ENCODE measurements at places on chromosomes 12 and 14.

DNA sequence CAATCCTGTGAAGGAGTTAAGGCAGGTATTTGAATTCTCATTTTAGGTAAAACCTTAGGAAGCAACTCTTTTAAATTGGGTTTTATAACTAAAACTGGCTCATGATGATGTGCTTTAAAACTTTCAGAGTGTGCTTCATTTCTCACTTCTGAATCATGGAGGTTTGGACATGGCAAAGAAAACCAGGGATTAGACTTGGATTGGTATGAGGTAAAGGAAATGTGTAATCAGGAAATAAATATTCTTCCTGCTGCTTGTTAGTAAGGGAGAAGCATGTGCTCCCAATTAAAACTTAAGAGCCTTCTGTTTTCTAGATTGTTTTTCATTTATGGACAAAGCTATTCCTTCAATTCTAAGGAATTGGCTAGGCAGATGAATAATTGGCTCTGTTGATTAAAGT lies 57.4 kb downstream of the FBXO33 start:
- no peak for DNase-seq

DNA sequence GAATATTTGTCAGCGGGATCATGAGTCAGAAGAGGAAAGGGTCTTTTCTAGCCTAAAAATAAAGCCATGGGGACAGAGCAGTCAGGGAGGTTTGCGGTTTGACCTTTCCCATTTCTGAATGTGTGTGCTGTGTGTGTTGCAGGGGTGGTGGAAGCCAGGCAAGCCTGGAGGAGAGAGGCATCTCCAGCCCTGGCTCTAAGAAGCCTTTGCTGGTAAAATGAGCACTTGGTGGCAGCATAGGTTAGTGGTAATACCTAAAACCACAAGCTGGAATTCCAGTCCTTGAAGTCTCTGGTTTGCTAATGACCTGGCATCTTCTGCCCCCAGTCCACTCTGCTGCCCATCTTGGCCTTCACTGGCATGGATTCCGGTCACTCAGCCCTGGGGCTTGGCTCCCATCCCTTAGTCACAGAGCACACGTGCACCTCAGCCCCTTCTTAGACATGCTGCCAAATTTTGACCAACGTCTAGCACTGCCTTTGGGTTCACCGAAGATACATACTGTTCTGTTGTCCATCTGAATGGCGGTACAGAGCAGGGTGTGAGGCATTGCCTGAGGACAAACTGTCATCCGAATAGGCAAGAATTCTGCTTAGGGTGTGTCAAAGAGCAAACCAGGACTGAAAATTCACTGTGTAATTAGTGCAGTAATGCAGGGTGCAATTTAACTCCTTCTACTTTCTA lies 52.7 kb downstream of the KCNA5 start:
- no peak for DNase-seq

GRCh38 chr12:104583301-104583700 lies 126.6 kb downstream of the CHST11 start:
- no peak for DNase-seq

- DNase-seq, result no peak
Measured at GRCh38 chr14:106551265-106551664, 1024.9 kb downstream of the TMEM121 start.

- peak; percentile 33 for DNase-seq
Measured at GRCh38 chr12:50925342-50925651, 27.0 kb upstream of the HIGD1C start.

DNA sequence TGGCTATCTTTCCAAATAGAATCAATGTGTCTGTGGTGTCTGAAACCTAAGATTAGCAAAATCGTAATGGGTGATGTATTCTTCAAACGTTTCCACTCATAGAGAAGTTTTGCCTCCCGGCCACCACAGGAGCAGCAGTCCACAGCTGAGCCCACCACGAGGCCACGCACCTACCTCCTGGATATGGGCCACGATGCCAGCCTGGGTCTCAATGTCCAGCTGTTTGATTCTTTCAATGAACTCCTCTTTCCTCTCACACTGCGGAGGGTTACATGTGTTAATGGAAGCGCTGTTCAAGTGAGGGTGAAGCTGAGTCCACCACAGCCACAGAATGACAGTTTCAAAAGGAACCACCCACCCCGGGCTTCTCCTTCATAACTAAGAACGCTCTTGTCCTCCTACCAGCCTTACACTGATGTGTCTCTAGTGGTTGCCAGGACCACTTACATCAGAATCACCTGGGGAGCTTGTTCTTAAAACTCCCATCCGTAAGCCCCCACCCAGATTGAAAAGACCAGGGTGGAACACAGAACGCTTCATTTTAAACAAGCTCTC lies 75.3 kb downstream of the CCDC88C start:
- DNase-seq, result no peak

- DNase-seq, result no peak
Measured at GRCh38 chr12:92556141-92556540, 146.6 kb upstream of the PLEKHG7 start.

GRCh38 chr14:97185186-97185585 lies 388.0 kb downstream of the VRK1 start:
- DNase-seq, result no peak

- DNase-seq, result no peak
Measured at GRCh38 chr14:77707355-77707723, 484 bp downstream of the ALKBH1 start.

GRCh38 chr12:71536279-71536938 lies 96.8 kb downstream of the LGR5 start:
- no peak for DNase-seq

- no peak for DNase-seq
Measured at GRCh38 chr14:23060536-23061260, 3.4 kb upstream of the CDH24 start.

DNA sequence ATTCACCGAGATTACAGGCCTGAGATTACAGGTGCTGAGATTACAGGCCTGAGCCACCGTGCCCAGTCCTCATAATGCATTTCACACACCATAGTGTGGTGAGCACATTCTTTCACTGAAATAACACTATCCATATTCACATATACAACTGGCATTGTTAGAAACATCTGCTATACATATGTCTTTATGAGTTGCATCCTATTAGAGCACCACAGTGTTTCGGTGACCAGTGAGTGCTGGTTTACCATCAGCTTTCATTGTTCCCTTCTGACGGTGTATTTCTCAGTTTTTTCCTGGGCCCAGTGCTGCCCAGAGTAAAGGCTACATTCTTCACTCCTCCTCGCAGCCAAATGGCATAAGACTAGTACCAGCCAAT lies 96.2 kb upstream of the FGD4 start:
- no peak for DNase-seq

- DNase-seq, result no peak
Measured at GRCh38 chr12:24977060-24977459, 28.2 kb upstream of the BCAT1 start.

DNA sequence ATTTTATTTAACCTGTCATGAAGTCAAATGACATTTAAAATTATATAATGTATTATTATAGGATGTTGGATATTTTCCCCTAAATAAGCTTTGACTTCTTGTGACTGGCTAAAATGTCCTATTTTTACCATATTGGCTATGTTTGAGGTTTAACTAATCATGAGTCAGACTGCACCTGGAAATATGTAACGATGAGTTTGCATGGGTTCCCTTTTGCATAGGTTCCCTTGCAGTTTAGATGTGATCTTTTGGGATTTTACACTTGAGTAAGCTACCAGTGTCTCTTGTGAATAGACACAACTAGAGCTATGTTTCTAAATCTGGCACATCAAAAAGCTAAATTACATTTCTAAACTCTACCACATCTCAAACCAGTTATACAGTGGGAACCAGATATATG lies 5.2 kb downstream of the PDZRN4 start:
- no peak for DNase-seq

- DNase-seq, result peak; percentile 68
Measured at GRCh38 chr12:5124401-5124800, 80.7 kb downstream of the KCNA5 start.

DNA sequence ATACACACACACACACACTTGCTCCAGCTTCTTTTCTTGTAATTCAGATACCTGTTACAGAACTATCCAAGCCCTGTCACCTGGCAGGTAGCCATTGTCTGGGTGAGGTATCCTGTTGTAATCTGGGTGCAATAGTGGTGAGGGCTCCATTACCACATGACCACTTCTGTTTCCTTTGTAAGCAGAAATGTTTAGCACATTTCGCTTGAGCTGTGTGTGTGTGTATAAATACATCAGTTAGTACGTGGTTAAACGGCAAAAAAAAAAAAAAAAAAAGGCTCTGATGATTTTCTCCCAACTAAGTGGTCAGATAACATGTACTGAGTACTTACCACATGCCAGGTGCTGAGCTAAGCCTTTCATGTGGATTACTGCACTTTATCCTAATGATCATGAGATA lies 129.3 kb upstream of the SSTR1 start:
- no peak for DNase-seq

DNA sequence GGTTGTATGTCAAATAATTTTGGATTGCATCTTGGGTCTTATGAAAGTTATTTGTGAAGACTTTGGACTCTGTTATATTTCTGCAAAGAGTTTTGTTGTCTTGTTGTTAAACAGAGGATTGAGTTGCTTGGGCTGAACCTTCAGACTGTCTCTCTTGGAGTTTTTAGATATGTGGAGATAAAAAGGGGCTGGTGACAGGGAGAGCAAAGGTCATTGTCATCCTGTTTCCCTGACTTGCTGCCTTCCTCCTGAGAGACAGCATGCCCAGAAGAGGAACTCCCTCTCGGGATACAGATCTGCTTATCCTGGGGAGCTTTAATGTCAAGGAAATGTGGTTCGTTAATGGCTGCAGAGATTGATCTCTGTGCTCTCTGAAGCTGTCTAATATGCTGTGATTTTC lies 47.6 kb upstream of the RFLNA start:
- DNase-seq, result no peak

DNA sequence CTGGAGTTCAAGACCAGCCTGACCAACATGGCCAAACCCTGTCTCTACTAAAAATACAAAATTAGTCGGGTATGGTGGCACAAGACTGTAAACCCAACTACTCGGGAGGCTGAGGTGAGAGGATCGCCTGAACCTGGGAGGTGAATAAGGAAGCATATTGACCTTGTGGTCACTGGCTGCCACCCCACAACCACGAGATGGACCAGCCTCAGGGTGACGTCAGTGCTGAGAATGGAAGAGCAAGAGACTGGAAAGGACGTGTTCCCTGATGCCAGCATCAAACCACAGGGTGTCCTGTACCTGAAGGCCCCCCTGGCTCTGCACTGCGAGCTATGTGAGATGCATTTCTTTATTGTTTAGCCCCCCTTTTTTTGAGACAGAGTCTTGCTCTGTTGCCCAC lies 45.9 kb upstream of the BDKRB2 start:
- no peak for DNase-seq

DNA sequence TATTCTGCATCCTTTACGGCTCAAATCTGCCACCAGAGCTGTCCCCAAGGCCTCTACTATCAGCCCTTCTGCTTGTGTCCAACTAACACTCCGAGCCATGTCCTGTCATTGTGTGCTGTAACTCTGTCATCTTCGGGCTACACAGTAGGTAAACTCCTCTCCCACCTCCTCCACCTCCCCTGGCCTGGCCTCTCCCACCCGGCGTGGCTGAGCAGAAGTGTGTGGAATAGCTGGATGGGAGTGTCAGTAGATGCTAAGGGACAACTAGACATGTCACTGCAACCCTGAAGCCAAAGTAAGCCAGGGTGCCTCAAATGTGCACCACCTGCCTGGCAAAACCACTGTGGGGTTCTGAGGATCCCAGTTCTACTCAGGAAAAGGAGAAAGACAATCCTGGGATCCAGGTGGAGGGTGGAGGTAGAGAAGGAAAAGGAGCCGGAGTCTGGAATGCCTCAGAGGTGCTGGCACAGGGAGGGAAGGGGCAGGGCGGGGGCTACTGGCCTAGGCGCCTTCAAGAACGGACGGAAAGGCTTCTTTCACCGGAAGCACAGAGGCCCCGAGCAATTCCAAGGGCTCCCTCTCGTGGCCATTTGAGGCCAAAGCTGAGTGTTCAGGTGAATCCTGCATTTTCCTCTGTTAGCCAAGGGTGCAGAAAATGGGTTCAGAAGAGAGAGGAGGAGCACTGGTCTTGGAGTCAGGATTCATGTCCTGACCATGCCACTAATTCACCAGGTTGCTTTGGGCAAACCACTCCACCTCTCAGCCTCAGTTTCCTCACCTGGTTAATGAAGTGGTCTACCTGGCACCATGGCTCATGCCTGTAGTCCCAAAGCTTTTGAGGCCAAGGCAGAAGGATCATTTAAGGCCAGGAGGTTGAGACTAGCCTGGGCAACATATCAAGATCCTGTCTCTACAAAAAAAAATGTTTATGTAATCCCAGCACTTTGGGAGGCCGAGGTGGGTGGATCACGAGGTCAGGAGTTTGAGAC lies 20.5 kb upstream of the FAM181A start:
- DNase-seq, result no peak

DNA sequence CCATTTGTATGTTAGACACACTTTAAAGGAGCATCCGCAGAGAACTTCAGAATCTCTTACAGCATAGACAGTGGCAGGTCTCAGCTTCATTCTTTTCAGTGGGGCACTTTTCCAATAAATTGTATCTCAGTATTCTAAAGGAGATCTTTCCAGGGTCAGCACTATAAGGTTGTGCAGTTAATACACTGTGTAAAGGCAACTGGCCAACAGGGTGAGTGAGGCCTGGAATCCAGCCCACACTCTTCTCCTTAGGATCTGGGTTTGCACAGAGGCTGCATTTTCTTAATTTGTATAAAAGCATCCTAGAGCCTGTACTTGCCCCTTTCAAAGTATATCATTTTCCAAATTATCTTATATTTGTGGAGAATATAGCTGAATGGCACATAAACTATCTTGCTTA lies 94.2 kb downstream of the MYF5 start:
- DNase-seq, result no peak

- DNase-seq, result no peak
Measured at GRCh38 chr12:43722621-43723020, 36.0 kb downstream of the PUS7L start.

DNA sequence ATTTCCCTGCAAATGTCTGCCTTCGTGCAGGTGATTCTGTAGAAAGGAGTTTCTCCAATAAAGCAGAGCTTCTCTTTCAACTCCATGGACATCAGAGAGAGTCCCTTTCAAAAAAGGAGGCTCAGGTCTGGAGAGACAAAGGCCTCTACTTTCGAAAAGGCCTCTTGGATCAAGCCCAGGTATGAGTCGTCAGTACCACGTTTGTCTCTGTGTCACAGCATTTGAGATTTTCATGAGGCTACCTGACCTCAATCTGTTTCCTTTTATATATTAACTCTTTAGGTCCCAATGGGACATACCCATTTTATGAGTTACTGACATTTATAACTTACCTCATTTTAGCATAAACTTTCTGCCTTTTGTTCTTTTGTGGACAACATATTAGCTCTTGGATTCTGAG lies 290.8 kb downstream of the RPAP3 start:
- DNase-seq, result no peak

GRCh38 chr14:36579001-36579555 lies 3.3 kb downstream of the NKX2-8 start:
- no peak for DNase-seq

GRCh38 chr14:61350427-61351270 lies 29.3 kb downstream of the PRKCH start:
- DNase-seq, result no peak

DNA sequence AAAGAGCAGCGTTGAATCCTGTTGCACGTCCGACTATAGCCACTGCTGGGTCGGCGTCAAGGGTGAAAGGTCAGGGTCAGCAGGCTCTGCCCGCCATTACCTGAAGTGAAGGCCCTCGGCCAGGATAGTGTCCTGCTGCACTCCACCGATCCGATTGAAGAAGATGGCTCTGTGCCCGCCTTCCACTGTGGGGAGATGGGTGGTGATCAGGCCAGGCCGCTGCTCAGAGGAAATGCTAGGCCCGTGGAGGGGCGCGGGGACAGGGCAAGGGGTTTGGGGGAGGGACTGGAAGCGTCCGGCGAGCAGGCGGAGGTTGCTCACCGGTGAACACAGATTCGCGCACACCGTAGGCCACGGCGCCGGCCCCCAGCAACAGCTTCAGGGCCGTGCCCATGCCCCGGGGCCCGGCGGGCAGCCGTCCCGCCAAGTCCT lies 352 bp downstream of the PHB2 start:
- no peak for DNase-seq
